Mucosa of gallbladder (tissue), 1 donor: ENCODE measurements at places on chromosomes 4 and X.

DNA sequence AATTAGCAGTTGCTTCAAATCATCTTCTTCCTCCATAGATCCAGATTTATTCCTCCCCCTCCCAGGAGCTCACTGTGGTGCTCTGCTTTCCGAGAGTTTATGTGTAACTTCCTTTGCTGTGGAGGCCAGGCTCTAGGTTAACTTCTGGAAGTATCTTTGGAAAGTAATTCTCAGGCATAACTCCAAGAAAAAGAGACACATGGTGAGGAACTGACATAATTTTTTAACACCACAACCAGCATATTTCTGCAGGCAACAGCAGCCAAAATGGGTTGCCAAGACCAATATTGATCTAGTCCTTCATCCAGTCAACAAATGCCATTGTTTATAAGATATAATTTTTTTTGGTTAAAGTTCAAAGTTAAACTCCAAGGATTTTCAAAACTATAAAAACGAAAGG, 114.5 kb upstream of the RBPJ start:
- DNase-seq, result peak; percentile 31

GRCh38 chrX:2819345-2820135, 9.2 kb upstream of the GYG2 start:
- DNase-seq, result no peak

DNA sequence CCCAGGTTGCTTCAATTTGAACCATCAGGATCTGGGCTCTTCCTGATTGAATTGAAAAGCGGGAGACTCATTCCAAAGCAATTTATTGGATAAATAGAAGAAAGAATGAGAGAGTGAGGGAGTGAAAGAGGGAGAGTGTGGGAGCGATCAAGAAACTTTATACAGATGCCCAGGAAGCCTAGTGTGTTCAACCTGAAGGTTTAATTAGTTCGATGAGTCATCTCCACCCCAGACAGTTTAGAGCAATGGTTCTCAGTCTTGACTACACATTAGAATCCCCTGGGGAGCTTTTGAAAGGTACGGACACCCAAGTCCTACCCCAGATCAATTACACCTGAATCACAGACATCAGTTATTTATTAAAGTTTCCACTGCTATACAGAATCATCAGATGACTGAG, 61.5 kb downstream of the GEMIN8 start:
- DNase-seq, result no peak

GRCh38 chrX:80578517-80579105, 158.4 kb downstream of the TENT5D start:
- DNase-seq, result no peak

GRCh38 chr4:184475498-184475897, 1.1 kb upstream of the IRF2 start:
- no peak for DNase-seq

- DNase-seq, result no peak
Measured at GRCh38 chrX:14758029-14758491, 114.8 kb downstream of the FANCB start.

GRCh38 chr4:136007991-136008390, 1524.3 kb downstream of the PCDH18 start:
- DNase-seq, result no peak

GRCh38 chrX:73577361-73577760, 14.4 kb downstream of the CHIC1 start:
- DNase-seq, result no peak

DNA sequence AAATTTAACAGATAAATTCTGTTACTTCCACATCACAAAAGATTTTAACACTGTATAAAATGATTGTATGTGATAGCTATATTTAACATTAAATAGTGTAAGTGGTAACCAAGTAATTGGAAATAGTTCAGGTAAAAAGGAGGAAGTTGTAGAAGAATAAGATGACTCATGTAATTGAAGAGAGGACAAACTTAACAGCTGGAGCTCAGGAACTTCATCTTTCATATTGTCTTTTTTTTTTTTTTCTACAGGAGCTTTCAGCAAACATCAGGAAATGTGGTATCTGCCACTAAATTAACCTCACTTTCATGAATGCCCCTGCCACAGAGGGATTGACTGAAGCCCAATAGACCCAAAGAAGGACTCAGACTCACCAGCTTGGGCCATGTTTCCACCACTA, 188.4 kb upstream of the VEGFC start:
- no peak for DNase-seq

GRCh38 chr4:146112389-146112788, 63.1 kb upstream of the LSM6 start:
- no peak for DNase-seq

DNA sequence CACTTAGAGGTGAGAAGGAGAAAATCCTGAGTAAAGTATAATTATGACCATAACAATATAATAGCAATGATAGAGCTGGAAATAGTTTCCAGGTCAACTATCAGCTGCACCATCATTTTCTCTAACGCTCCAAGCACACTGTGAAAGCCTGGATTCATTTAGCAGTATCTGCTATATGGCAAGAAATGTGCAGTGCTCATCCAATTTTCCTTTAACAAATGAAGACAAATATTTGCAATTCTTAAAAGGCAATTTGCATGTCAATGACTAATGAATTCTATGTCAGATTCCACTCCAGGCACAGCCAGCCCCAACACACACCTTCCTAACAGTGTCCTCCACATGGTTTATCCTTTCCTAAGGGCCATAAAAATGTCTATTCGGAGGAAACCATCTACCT, 12.7 kb downstream of the PRSS12 start:
- DNase-seq, result no peak

DNA sequence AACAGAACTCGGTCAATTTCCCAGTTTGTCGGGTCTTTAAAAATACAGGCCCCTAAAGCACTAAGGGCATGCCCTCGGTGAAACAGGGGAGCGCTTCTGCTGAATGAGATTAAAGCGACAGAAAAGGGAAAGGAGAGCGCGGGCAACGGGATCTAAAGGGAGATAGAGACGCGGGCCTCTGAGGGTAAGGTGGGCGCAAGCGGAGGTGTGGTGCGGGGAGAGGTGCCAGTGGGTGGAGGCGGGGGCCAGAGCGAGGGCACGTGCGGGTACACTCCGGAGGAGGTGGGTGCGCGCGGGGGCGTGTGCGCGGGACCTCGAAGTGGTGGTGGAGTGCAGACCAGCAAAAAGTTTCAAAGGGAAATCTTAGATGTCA, 787 bp upstream of the TET2 start:
- DNase-seq, result no peak

- no peak for DNase-seq
Measured at GRCh38 chr4:76758290-76758882, 139.6 kb downstream of the SOWAHB start.
